ENCODE measurements at places on chromosomes 2 and 18. TPM values are rescaled to one million over a fixed set of nuclear protein-coding genes. Genes with fewer than 3 reads are reported as not detected.

DNA sequence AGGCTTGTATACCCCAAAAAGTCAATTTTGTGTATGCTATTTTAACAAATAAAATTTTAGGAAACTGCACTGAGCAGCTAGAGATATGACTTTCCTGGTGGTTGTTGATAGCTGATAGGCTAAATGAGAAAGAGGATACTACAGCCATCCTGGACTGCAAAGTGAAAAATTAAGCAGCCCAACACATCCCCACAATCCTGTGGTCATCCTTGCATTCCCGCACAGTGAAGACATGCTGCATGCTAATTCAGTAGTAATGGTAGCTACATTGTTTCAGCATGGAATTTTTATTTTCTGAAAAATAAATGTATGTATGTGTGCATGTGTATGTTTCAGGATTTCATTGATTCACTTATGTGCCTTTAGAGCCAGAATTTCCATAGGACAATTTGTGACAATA, 124.2 kb upstream of the CCDC68 start:
- no peak for DNase-seq

- DNase-seq, result no peak
Observed at GRCh38 chr18:65429601-65430000, 321.2 kb upstream of the CDH7 start.

- no peak for DNase-seq
Observed at GRCh38 chr2:119246884-119247843, 23.5 kb downstream of the STEAP3 start.

- DNase-seq, result no peak
Observed at GRCh38 chr2:102520009-102520408, 47.0 kb downstream of the SLC9A4 start.

- DNase-seq, result no peak
Observed at GRCh38 chr2:54867457-54867856, 144.0 kb downstream of the EML6 start.

DNA sequence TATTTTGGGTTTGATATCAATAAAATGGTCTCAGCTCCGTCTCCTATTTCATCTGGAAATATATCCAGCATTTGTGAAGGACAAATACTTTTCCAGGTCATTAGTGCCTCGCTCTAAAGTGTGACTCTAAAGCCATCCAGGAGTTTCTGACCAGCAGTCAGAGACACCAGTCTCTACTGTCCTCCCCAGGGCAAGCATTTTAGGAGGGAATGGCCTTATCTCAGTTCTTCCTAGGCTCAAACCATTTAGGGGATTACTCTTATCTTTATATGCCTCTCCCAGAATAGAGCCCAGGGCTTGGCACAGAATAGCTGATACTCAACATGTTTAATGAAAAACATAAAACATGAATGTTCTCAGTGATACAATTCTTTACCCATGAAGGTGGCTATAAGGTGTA, 187.6 kb downstream of the NAPG start:
- DNase-seq, result no peak

GRCh38 chr2:175535631-175536030, 354.1 kb upstream of the ATP5MC3 start:
- DNase-seq, result no peak

RAX gene
- not detected for total RNA-seq

DSG1 gene
- not detected for total RNA-seq

Data from pulmonary artery endothelial cell (primary cell).